CD4-positive, alpha-beta T cell treated with Interleukin-1 beta for 1 hour (primary cell): ENCODE measurements at places on chromosomes 12 and 14.

DNA sequence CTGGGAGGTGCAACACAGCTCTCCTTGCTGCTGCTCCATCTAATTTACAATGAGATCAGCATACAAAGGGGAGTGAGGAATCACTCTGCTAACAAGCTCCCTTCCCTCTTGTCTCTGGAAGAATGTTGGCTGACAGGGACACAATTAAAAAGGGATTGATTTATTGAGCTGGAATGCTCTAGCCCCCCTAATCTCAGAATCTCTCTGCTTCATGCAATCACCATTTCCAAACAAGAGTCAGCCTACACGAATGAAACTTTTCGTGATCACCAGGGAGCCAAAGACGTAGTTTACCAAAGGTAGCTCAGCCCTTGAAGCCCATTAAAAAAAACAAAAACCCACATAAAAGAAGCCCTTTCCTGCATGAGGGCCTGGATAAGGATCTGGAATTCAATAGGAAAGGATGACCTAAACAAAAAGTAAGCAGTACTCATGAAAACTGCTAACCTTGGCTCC is 223.8 kb downstream of the C12orf75 start:
- DNase-seq, result no peak

DNA sequence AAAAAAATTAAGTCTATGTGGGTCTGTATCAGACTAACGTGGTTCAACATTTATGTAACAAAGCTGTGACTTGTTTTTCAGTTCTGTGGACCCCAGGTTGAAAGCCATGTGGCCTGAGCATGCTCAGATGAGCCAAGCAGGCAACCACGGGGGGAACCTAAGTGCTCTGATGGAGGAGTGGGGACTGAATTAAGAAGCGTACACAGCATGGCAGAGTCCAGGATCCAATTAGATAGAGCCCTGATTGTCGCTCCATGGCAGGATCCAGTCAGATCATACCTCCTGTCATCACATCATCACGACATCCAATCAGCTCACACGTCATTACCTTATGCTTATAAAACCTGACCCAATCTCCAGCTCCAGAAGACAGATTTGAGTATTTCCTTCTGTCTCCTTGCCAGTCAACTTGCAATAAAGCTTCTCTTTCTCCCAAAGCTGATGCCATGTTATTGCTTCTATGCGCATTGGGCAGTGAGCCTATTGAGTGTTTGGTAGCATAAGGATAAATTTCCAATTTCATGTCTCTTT is 1013.1 kb upstream of the TMEM132C start:
- no peak for DNase-seq

DNA sequence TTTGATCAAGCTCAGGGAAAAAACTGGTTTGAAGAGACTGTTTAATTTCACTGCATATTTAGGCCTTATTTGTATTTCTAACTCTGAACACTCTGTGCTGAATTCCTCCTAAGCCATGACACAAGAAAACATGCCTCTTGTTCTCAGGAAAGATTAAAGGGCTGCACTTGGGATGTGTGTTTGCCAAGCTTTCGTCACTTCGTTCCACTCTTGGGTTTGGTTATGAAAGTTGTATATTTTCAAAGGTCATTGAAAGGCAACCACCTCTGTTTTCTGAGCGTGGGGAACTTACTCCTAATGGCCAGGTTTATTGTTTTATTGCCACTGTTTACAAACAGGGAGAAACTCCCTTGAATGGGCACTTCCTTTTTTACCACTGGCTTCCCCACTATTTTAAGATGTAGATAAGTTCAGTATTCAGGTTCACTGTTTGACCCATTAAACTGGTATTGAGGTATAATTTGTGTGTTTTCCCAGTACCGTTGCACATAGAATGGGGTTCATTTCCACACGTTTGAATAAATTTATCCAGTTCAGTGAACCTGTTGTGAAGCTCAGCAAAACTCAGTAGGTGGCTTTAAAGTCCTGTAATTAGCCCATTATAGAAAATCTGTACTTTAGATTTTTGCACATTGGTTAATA is 65.3 kb downstream of the NKX2-1 start:
- no peak for DNase-seq

DNA sequence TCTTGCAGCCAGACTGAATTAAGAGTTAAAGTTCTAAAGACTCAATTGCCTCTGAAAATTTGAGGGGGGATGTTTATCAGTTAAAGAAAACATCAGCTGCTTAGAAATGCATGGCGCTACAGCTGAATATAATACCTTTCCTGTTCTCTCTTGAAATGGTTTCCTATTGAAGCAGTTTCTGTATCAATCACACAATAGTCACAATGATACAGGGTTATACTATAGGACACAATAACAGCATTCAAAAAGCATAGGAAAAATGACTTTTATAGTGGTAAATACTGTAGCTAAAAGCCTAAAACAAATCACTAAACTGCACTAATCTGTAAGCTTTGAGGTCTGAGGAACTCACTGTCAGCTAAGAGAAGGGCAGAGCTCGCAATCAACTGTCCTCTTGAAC is 15.2 kb downstream of the MDGA2 start:
- DNase-seq, result no peak

GRCh38 chr12:104372061-104372720 is 68.7 kb downstream of the EID3 start:
- peak; percentile 30 for DNase-seq

GRCh38 chr14:104431351-104431928 is 148.1 kb upstream of the C14orf180 start:
- no peak for DNase-seq

GRCh38 chr14:56759094-56759493 is 51.2 kb downstream of the OTX2 start:
- no peak for DNase-seq

DNA sequence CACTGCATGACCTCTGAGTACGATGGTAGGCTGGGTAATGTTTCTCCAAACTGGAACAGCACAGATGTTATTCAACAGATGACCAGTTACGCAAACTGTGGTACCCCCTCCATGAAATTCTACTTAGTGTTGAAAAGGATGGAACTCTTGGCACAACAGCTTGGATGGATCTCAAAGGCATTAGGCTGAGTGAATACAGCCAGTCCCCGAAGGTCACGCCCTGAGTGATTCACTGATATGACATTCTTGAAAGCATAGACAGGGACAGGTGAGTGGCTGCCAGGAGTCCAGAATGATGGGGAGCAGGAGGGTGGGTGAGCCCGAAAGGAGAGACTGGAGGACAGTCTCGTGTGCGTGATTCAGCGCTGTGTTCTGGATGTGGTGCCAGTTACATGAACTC is 187.5 kb upstream of the TMEM132C start:
- DNase-seq, result no peak

GRCh38 chr14:103122947-103123633 is at the start of gene TNFAIP2:
TSS of gene TNFAIP2 (plus strand) at chr14:103123461. CDS start at chr14:103126458, 2,997 bp downstream.
- peak; percentile 57 for DNase-seq

GRCh38 chr12:78431931-78432330 is 432.6 kb upstream of the SYT1 start:
- no peak for DNase-seq

DNA sequence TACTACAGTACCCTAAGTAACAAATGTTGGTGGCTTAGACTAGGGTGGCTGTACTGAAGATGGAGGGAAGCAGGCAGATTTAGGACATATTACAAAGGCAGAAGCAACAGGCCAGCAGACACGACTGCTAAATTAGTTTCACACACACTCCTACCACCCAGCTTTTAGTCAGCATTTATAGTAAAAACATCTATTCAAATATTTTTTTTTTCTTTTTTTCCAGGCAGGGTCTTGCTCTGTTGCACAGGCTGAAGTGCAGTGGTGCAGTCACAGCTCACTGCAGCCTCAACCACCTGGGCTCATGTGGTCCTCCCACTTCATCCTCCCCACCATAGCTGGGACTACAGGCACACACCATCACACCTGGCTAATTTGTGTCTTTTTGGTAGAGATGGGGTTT is 72.9 kb downstream of the CDK17 start:
- DNase-seq, result no peak

GRCh38 chr14:104401785-104402184 is 177.8 kb upstream of the C14orf180 start:
- no peak for DNase-seq

DNA sequence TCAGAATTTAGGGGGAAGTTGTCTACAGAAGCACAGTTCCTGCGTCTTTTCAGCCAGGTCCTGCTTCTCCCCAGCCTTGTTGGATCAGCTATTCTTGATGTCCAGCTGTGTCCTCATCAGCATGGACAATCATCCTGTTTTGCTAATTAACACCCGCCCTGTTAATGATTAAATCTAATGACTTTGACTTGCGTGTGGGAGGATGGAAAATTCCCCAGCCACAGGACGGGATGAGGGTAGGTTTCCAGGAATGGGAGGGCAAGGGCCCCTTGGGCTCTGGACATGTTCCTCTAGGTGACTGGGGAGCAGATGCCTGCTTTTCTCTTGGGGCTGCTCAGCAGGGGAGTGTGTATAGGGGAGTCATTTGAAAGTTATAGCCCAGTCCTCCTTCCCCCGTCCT is 5.3 kb upstream of the PPP1R1A start:
- no peak for DNase-seq

GRCh38 chr14:54291491-54292191 is 105.2 kb upstream of the CDKN3 start:
- no peak for DNase-seq

GRCh38 chr12:15590180-15590826 is 198.9 kb downstream of the EPS8 start:
- peak; percentile 70 for DNase-seq

- DNase-seq, result no peak
These were observed 56.2 kb upstream of the VPS33A start for GRCh38 chr12:122322501-122322900.

DNA sequence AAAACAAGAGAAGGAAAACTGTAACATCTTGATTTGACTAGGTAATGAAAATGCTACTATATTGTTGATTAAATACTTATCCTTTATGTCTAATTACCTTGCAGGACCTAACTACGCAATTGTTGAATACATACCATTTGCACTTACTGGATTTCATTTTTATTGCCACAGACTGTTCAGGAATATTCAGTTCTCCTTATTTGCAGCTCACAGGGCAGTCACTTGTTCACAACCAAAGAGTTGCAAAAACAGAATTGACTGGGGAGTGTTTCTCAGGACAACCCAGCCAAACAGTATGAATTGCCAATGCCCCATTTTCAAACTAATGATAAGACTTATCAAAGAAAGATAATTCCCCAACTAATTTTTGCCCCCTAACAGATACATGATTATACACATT is 49.4 kb downstream of the CIT start:
- no peak for DNase-seq

- no peak for DNase-seq
These were observed 105.3 kb upstream of the BCAT1 start for GRCh38 chr12:25054076-25054782.

- no peak for DNase-seq
These were observed 52.9 kb downstream of the SVOP start for GRCh38 chr12:108967869-108968540.

DNA sequence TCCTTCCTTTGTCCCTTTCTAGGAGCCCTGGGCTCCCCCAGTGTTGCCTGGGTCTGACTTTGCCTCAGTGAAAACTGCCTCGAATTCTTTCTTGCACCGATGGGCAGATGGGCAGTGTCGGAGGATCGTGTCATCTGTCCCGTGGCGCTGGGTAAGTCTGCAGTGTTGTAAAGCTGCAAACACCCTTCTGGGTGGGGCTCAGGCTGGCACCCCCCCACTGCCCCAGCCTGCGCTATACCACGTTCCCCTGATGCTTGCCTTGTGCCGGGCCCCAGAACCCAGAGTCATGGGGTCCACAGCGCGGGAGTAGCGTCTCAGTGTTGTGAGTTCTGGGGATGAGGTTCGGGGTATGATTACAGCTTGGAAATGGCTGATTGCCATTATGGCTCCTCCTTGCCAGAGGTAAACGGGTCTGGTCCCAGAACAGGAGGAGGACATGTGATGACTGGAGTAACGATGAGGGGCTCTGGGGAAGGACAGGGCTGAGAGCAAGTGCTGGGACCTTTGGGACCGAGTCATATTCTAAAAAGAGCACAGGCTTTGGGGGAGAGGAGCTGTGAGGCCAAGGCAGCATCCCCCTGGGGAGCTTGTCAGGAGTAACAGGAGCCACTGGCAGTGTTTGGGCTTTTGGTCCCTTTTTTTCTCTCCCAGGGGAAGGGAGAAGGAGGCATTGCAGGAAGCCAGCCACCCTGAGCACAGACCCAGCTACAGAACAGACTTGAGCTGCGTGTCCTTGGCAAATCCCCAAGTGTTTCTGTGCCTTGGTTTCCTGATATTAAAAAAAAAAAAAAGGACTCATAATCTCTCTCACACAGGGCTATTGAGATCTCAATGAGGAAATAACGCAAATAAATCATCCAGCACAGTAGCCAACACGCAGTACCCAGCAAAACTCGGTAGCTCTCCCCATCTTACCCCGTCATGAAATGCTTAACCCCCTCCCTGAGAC is 4.3 kb downstream of the RTL1 start:
- DNase-seq, result no peak

DNA sequence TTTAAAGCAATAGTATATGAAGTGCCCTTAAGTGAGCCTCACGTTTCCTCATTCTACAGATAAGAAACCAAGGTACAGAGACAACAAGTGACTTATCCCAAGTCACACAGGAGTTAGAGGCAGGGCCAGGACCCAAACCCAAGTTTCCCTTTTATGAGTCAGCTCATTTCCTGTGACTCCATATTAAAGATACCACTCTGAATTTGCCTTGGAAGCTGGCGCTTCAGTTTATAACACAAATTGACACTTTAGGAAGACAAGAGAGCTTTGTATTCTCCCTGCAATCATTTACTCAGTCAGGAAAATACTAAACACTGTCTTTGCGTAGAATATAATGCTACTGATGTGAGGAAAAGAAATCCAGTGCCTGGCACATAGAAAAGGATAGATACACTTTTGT is 43.2 kb downstream of the MYBPC1 start:
- no peak for DNase-seq

GRCh38 chr14:96625426-96625985 is 123.3 kb downstream of the PAPOLA start:
- DNase-seq, result no peak

- DNase-seq, result no peak
These were observed 38.8 kb downstream of the EVL start for GRCh38 chr14:100104006-100104352.

GRCh38 chr12:121781998-121782979 is 11.2 kb downstream of the RHOF start:
- DNase-seq, result peak; percentile 63

DNA sequence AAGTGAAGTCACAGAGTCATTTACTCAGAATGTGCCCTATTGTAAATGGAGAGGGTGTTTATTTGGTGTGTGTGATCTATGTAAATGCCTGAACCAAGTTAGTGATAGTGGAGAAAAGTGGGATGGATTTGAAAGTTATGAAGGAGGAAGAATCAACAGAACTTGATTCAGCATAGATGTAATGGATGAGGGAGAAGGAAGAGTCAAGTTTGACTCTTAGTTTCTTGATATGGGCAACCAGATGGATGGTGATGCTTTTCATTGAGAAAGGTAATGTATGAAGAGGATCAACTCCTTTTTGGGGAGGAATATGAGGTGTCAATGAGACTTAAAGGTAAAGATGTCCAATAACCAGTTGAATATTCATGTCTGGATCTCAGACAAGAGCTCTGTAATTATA is 6.7 kb upstream of the MON2 start:
- DNase-seq, result no peak

GRCh38 chr12:92602476-92602875 is 100.3 kb upstream of the PLEKHG7 start:
- no peak for DNase-seq
